IgD-negative memory B cell (primary cell): ENCODE measurements at places on chromosomes 5 and 9. TPM values are rescaled to one million over a fixed set of nuclear protein-coding genes. Genes with fewer than 3 reads are reported as not detected.

Gene C9
- polyA plus RNA-seq: not detected

Gene OBP2B
- not detected for polyA plus RNA-seq

Gene MCTP1
- polyA plus RNA-seq: 2.6 TPM

Gene MLANA
- polyA plus RNA-seq: not detected

Gene ADRA1B
- polyA plus RNA-seq: not detected

Gene GAPT
- 237 TPM for polyA plus RNA-seq

Gene PCA3
- polyA plus RNA-seq: not detected

Gene COL23A1
- 0.18 TPM for polyA plus RNA-seq

Gene TBC1D13
- 30.7 TPM for polyA plus RNA-seq

Gene CAMK4
- 9.7 TPM for polyA plus RNA-seq

Gene UNC13B
- not detected for polyA plus RNA-seq

Gene ST8SIA4
- polyA plus RNA-seq: 24.2 TPM

Gene KIF24
- polyA plus RNA-seq: not detected

Gene CTSL
- polyA plus RNA-seq: 1.4 TPM

Gene AQP3
- polyA plus RNA-seq: 18.7 TPM

Gene SMIM3
- polyA plus RNA-seq: 0.95 TPM

Gene PCDHB7
- not detected for polyA plus RNA-seq

Gene PRRT1B
- polyA plus RNA-seq: not detected

Gene VLDLR
- not detected for polyA plus RNA-seq

Gene PCDHB5
- not detected for polyA plus RNA-seq

Gene GCNT4
- polyA plus RNA-seq: 0.08 TPM

Gene SLCO6A1
- not detected for polyA plus RNA-seq

Gene SPACA9
- 4.6 TPM for polyA plus RNA-seq

Gene NR5A1
- polyA plus RNA-seq: not detected

Gene SPATA6L
- polyA plus RNA-seq: not detected

Gene APBA1
- polyA plus RNA-seq: not detected

Gene BRINP1
- polyA plus RNA-seq: not detected

Gene ABO
- not detected for polyA plus RNA-seq

Gene LHX6
- polyA plus RNA-seq: not detected

Gene CATSPER3
- not detected for polyA plus RNA-seq

Gene ABCA1
- polyA plus RNA-seq: 1.3 TPM

Gene TIMD4
- not detected for polyA plus RNA-seq

Gene DMRTA1
- polyA plus RNA-seq: not detected

Gene BHMT2
- not detected for polyA plus RNA-seq
